SJSA1 (cell line): ENCODE measurements at places on chromosomes 6 and 20. TPM values are rescaled to one million over a fixed set of nuclear protein-coding genes. Genes with fewer than 3 reads are reported as not detected.

Gene GSTA3
- not detected in 2 replicates for total RNA-seq

Gene CD40
- 0.05 TPM in 1 of 2 replicates, not detected in the other for total RNA-seq

Gene NHLRC1
- 1.3 and 4.6 TPM in 2 replicates for total RNA-seq

Gene PSORS1C2
- total RNA-seq = not detected in 2 replicates

Gene ARFRP1
- 49.1 and 67.6 TPM in 2 replicates for total RNA-seq

Gene UBD
- 9.9 and 10.2 TPM in 2 replicates for total RNA-seq
